ENCODE measurements at places on chromosomes 4 and X.

GRCh38 chrX:13473442-13474163, 95.8 kb upstream of the EGFL6 start:
- H3K27ac ChIP-seq, result 0 out of 2 replicates have a peak overlapping the region, but pooled peaks have one; percentile 24
- H3K27me3 ChIP-seq, result no peaks in the 10 kb centered on the region
- no peaks in the 10 kb centered on the region for H3K4me1 ChIP-seq
- H3K36me3 ChIP-seq, result no peaks in the 10 kb centered on the region

- no peaks in the 10 kb centered on the region for H3K27me3 ChIP-seq
- no peaks in the 10 kb centered on the region for H3K36me3 ChIP-seq
- no peaks in the 10 kb centered on the region for H3K4me1 ChIP-seq
- H3K4me3 ChIP-seq, result no peak overlapping the region
- no peak for DNase-seq
- no peak overlapping the region for H3K27ac ChIP-seq
These were observed 1183.9 kb downstream of the RPA4 start for GRCh38 chrX:98067611-98068010.

DNA sequence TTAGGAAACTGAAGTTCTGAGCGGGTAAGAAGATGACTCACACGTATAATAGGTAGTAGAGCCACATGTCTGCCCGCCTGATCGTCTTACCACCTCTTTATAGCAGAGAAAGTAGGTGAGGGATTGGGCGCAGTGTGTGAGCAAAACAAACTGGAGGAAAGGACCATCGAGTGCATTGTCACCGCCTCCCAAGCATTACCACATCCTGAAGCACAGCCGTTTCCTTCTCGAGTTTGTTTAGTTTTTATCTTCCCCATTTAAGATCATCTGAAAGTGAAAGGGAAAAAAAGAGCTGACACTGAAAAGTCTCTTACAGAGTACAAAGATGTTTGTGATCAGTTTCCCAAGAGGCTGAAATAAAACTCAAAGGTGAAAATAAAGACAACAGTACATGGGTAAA, 14.8 kb downstream of the PDK3 start:
- H3K4me3 ChIP-seq, result no peak overlapping the region
- no peaks in the 10 kb centered on the region for H3K27me3 ChIP-seq
- no peak overlapping the region for H3K27ac ChIP-seq
- DNase-seq, result no peak

DNA sequence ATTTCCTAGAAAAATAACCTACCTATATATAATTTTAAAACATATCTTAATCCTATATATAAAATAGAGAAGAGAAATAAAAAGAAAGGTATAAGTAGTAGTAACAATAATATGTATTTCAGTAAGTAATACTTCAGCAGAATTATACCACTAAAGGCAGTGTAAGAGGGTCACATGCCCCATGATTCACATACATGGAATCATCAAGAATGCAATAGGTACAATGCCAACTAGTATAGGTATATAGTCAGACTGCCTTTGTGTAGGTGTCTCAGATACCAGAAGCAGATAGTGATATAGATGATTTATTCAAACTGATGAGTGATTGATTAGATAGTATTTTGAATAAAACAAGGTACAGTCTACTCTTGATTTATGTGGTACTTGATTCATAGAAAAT, 9.4 kb downstream of the AIMP1 start:
- peaks cover 8% of the 10 kb centered on the region for H3K4me1 ChIP-seq
- DNase-seq, result no peak
- no peak overlapping the region for H3K27ac ChIP-seq
- peaks cover 50% of the 10 kb centered on the region for H3K36me3 ChIP-seq
- no peaks in the 10 kb centered on the region for H3K27me3 ChIP-seq

DNA sequence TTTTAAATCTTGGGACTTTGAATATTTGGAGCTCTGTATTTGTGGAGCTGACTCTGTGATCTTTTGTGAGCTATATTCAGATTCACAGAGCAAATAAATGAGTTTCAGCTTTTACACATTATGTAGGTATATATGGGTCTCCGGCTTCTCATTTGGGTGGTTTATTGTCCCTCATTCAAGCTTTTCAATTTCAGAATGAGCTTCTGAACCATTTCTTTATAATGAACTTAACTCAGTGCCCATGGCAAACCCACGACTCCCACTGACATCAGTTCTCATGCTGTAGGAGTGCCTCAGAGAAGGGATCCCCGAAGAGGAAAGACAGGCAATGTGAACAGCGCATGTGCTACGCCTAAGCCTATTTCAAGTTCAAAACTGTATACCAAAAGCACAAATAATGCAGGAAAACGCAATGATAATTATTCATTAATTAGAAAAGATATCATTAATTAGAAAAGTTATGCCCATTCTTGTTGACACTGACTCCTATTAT, 156.6 kb downstream of the DCTD start:
- no peaks in the 10 kb centered on the region for H3K27me3 ChIP-seq
- H3K27ac ChIP-seq, result no peak overlapping the region
- no peak for DNase-seq
- H3K4me3 ChIP-seq, result no peak overlapping the region
- no peaks in the 10 kb centered on the region for H3K4me1 ChIP-seq
